ENCODE measurements at places on chromosomes 2 and 18.

- DNase-seq, result no peak
Observed at GRCh38 chr2:217873371-217873770, 129.4 kb downstream of the TNS1 start.

- no peak for DNase-seq
Observed at GRCh38 chr2:14348247-14348646, 284.3 kb upstream of the LRATD1 start.

GRCh38 chr2:44135771-44136170, 32.9 kb upstream of the PPM1B start:
- DNase-seq, result no peak

GRCh38 chr18:10299643-10300042, 154.8 kb upstream of the APCDD1 start:
- DNase-seq, result no peak

DNA sequence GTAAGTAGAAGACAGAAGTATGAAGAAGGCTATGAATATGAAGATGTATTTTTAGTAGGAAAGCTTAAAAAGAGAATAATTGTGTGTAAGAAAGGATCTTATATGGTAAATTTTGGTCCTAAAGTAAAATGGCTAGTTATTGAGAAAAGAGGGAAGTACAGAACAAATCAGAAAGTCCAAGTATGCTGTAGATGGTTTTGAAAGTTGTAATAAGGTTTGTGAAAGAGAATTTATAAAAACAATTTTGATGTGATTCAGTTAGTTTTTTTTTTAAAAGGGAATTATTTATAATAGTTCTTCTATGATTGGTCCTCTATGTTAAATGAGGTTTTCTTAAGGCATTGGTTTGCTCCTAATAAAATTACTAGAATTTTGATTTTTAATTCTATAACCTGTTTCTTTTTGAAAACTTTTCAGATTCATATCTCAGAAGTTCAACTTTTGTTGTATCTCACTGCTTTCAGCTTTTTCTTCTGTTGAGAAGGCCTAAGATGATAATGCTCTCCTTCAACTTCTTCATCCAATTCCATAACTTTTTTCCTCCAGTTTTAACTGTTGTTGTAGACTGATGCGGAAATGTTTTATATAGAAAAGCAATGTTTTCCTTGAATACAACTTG, 322.7 kb downstream of the NOL4 start:
- no peak for DNase-seq

DNA sequence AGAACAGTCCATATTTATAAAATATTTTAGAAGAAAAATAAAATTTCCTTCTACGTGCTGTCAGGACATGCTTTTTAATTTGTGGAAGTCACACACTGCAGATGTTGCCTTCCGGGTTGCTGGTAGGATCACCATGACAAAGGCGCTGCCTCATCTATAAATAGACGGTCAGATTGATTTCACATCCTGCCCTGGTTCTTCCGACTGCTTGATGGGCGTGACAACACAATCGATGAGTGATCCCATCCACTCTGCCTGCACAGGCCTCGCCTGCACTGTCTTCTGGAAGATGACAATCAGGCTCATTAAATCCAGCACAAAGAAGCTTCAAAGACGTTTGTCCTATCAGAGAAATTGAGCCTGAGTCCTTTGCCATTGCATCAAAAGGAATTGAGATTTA, 318.9 kb upstream of the TRIB2 start:
- no peak for DNase-seq

DNA sequence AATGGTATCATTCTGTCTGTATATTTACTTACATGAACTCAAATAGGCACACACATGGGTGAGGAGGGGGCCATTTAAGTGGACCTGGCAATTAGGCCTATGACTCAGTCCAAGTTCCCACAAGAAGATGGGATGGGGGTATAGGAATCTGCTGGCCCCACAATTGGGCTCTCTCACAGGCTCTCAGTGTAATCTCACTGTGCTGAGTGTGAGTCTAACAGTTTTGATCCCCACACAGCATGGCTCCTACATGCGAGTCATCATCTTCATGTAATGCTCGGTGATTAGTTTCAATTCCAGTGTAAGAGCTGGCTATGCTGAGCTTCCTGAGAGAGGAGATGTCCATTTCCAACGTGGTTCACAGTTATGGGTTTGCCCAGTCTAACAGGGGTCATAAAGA, 114.0 kb downstream of the GATA6 start:
- DNase-seq, result no peak

- DNase-seq, result no peak
Observed at GRCh38 chr18:38963943-38964660, 1398.5 kb upstream of the CELF4 start.

- DNase-seq, result no peak
Observed at GRCh38 chr2:145267451-145267850, 747.5 kb upstream of the ZEB2 start.

DNA sequence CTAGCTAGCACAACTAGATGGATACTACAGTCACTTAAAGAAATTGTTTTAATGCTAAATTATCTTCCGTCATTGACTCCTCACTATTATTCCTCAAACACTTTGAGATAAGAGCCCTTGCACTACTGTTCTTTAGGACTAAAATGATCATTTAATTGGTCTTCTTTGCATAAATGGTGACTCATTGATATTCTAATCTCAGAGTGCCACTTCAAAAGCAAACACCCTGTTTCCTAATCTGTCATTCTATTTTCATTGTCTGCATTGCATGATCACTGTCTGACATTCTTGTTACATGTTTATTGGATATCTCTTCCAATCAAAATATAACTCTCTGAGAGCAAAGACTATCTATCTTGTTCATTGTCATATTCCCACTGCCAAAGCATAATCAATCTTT, 313.9 kb downstream of the EXOC6B start:
- DNase-seq, result no peak

- peak; percentile 39 for DNase-seq
Observed at GRCh38 chr2:201643216-201643890, at the start of gene TMEM237. Gene TMEM237, minus strand, starts transcription at chr2:201643503. Its CDS starts 103 bp downstream, at chr2:201643400.

- no peak for DNase-seq
Observed at GRCh38 chr18:8730080-8730827, 24.9 kb downstream of the MTCL1 start.

DNA sequence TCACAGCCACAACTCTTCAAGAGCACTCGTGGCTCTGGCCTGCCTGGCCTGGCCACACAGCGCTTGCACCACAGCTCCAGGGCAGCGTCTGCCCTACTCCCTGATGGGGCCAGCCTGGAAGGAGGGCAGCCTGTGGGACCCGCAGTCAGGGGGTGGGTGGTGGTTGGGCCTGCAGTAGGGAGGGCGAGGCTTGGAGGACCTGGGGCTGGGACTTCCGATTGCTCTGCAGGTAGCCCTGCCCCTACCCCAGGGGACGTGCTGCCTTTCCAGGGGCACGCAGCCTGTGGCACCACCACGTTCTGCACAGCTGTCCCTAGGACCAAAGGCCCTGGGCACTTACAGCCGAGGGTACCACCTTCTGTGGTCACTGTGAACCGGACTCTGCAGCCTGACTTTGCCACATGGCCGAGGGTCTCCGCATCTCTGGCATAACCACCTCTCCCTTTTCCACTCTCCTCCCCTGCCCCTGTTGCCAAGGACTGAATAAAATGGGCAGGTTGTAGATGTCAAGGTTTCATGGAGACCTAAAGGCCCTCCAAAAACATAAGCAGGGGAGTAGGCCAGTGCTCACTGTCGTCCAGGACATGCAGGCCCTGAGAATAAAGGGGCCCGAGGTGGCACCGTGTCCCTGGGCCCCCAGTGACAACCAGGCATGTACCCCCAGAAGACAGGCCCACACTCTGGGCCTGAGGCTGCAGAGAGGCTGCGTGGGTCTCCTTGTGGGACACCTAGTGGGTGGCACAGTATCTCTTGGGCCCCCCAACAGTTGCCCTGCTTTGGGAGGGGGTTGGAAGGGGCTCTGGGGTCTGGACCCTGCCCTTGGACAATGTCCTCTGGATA, 87.3 kb downstream of the INHBB start:
- peak; percentile 25 for DNase-seq

- DNase-seq, result no peak
Observed at GRCh38 chr2:45276914-45277313, 267.7 kb upstream of the SIX2 start.

DNA sequence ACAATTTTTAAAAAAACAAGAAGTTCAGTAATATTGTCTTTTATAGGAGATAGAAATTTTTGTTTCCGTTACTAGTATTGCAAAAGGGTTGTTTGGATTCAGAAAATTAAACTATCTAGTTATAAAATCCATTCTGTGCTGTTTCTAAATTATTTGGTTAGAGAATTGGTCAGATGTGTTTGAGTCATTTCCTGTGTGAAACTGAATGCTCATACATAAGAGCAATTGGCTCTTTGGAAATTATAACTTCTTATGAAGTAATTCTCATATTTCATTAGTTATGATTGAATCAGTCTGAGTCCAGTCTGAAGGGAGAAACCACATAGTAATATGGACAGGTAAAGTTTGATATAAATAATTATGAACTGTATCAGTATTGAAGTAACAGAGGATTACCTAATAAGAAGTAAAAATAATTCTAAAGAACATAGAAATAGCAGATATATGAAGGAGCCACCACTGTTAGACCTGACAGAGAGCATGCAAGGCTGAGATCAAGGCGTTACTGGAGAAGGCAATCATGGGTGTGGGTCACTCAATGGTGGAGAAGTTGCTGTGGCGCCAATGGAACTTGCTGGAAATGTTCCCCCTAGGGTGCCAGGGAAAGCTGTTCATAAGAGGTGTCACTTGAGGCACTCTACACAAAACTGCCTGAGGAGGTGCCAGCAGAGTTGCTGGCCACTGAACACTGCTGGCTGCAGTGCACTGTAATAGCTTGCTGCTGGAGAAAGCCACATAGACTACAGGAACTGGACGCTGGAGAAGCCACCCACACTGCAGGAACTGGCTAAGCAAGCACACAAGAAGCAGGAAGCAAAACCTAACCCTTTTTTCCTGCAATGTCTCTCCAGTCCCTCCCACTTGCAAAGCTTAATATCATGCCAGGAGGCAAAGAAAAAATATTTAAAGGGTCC, 18.0 kb upstream of the FAP start:
- DNase-seq, result no peak

GRCh38 chr18:78242806-78243205, 736.8 kb upstream of the SALL3 start:
- DNase-seq, result no peak

- no peak for DNase-seq
Observed at GRCh38 chr2:36562973-36563532, 34.9 kb downstream of the FEZ2 start.

DNA sequence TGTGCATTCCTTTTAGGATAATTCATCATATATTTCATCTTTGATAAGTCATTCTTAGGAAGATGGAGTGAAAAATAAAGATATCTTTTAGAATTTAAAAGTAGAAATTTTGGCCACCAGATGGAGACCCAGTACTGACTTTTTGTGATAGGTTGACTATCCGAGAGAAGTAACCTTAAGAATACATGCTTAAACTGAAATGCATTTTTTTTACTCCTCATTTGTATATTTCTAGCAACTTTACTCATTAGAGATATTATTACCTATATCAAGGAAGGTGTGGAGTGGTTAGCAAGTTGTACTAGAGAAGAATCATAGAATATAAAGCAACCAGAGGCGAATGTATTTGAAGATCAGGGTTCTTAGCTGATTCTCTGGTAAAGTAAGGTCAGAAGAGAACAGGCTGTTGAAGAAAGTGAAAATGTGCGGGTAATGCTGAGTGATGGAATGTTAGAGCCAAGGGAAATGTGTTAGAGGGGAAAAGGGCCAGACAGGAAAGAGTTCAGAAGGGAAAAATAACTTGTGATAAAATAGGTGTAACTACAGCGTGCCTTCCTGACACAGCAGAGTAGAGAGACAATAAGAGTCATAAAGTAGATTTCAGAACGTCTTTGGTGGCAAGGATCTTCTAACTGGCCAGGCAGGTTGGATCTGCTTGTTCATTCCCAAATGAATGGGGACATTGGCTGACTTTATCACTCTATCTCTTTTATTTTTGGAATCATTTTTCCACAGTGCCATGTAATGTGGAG, 52.3 kb downstream of the TDRD15 start:
- DNase-seq, result no peak

DNA sequence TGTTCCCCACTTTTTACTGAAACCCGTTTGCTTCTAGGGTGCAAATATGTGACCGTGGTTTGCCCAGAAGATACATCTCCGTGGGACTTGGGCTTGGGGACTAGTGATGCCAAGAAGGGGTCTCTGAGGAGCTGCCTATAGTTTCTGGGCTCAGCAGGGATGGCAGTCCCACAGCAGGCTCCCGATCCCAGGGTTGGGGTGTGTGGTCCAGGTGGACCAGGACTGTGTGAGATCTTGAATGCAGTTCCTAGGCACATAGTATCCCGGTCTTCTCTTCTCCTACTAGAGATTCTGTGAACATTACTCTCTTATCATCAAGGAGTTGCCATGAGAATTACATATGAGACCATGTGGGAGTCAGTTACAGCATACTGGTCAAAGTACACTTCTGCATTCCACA, 435.8 kb upstream of the SPRED2 start:
- DNase-seq, result no peak

DNA sequence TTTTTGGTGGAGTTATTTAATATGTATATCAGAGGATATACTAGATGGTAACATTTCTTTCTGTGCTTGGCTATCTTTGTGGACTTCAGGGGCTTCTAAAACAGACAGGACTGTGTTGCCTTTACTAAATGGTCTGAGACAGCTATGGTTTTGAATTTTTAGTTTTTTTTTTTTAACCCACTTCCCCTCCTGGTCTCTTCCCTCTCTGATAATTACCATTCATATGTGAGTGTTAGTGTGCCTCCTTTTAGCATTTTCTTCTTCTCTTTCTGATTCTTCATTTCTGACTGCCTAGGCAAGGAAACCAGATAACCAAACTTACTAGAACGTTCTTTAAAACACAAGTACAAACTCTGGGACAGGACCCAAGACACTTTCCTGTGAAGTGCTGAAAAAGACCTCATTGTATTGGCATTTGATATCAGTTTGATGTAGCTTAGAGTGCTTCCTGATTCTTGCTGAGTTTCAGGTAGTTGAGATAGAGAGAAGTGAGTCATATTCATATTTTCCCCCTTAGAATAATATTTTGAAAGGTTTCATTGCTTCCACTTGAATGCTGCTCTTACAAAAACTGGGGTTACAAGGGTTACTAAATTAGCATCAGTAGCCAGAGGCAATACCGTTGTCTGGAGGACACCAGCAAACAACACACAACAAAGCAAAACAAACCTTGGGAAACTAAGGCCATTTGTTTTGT, 52.7 kb downstream of the SMAD4 start:
- no peak for DNase-seq

DNA sequence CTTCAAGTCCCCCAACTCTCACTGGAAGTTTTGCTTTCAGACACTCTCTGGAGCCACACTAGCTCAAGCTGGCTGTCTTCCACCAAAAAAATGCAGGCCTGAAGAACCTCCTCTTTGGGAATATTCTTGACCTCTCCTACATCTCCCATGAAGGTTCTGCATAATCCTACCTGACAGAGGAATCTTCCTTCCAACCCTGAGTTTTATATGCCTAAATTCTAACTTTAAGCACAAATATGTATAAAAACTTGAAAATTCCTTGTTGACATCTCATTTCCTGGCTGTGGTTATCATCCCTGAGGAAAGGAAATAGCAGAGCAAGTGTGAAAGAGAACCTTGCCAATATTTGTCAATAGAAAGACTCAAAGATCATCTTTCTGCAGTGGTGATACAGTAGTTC, 249.0 kb downstream of the LPIN1 start:
- DNase-seq, result no peak

GRCh38 chr2:209097168-209097567, 326.7 kb upstream of the MAP2 start:
- DNase-seq, result peak; percentile 47

- no peak for DNase-seq
Observed at GRCh38 chr2:105362862-105363591, 25.7 kb downstream of the C2orf49 start.
